ENCODE measurements at places on chromosomes 3 and 15.

GRCh38 chr15:44530653-44531052, 6.3 kb upstream of the EIF3J start:
- no peak for DNase-seq

DNA sequence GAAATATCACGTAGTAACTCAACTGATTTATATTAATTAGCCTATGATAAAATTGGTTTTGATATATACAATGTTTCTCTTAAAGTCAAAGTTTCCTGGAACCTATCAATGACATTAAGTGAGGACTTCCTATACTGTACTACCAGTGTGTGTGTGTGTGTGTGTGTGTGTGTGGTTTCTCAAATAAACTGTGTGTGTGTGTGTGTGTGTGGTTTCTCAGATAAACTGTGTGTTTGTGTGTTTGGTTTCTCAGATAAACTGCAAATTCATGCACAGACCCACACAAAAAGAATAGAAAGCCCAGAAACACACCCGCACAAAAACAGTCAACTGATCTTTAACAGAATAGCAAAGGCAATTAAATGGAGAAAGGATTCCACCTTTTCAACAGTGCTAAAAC, 14.5 kb upstream of the WDR5B start:
- no peak for DNase-seq

GRCh38 chr3:61601831-61602230, 40.5 kb downstream of the PTPRG start:
- no peak for DNase-seq

DNA sequence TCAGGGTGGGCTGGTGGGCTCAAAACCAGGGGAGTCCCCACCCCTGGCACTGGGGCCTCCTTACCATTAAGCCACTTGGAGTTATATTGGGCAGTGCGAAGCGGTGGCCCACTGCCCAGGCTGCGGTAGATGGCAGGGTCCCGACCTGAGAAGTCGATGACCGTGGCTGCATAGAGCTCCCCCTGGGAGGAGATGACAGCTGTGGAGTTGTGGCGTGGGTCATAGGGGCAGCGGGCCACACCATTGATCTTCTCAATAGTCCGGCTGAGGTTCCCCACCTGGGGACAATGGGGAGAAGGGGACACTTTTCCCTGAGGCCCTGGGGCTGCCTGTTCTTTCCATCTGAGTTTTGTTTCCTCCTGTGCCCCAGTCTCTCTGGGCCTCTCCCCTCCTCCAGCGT, 99.8 kb downstream of the SEMA5B start:
- DNase-seq: no peak

DNA sequence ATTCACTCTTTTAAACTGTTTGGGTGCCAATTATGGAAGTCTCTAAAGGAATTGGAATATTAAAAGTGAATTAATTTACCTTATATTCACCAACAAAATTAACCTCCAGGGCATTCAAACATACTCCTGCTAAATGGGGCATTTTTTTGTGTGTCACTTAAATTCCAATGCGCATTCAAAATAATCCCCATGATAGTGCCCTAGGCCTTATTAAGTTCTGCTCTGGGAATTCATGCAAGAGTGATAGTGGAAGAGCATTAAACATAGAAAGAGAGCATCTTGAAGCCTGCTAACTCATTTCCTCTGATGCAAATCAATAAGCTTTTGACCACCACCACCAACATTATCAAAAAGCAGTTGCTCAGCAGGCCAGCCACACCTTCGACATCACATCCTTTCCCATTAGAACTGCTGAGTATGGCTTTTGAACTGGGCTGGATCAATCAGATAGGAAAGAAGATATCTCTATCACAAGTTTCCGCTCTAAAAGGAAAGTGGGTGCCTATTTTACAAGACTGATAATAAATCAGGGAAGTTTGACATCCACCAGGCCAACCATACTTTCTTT, 156.7 kb downstream of the TMCO5A start:
- DNase-seq: no peak

DNA sequence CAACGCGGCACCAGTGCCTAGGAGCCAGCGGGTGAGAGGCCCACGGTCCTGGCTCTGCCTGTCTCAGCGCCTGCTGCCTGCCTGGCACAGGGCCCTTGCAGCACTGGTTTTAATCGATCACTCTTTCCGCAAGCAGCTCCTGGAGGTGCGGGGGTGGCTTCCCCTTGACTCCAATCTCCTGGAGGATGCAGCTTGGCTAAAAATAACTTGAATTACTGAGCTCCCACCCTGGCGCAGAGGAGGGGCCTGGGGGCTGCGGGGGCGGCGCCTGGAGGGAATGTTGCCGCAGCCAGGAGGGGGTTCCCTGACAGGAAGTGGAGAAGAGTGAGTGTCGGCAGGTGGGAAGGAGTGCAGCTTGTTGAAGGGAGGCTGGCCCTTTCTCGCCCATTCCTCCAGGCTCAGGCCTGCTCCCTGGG, 9.9 kb upstream of the RPL29 start:
- no peak for DNase-seq

- no peak for DNase-seq
These were observed 43.0 kb downstream of the BCL2L10 start for GRCh38 chr15:52069559-52069958.

DNA sequence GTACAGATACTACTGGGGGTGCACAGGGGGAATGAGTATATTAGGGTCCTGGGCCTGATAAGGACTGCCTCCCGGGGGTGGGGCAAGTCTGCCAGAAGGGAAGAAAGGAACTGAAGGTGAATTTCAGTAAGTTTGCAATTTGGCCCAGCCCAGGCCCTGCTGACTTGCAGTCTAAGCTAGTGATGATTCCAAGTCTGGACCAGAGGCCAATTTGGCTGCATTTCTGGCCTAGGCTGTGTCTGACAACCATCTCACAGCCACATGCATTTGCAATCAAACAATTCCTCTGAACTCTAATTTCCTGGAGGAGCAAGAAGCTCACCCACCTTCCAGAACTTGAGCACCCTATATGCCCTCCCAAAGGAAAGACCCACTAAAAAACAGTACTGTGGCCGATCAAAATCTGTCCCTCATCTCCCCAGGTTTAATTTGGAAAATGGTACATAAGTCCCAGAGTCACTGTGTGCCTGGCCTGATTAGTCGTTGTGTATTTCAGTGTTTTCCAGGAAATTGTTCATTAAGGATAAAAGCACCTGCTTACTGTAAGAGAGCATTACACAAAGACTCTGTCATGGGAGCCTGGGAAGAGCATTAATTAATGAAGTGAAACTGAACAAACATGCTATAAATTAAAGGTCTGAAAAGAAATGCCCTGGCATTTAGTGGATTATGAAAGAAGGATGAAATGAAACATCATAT, 114.5 kb downstream of the MEGF11 start:
- DNase-seq: no peak

GRCh38 chr3:73234354-73235014, 173.0 kb downstream of the EBLN2 start:
- DNase-seq: no peak

DNA sequence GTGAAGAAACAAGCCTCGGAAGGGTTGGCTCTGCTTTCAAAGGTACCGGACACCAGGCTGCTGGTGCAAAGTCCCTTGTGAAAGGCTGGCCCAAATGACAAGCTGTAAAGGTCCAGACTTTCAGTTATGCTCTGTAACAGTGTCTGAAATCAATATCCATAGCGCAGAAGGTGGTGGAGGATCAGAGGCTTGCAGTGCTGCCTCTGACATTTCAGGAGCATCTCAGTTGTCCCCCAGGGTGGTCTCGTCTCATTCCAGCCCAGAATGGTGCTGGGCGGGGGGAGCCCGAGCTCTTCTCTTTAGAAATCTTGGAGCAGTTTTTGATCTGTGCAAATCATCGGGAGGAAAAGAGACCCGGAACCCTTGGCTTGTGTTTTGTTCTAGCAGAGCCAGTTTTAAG, 402.3 kb upstream of the RGMA start:
- no peak for DNase-seq

GRCh38 chr3:46127503-46127902, 80.6 kb downstream of the CCR1 start:
- DNase-seq: no peak

GRCh38 chr15:81410318-81410753, 36.3 kb upstream of the TMC3 start:
- DNase-seq: no peak

DNA sequence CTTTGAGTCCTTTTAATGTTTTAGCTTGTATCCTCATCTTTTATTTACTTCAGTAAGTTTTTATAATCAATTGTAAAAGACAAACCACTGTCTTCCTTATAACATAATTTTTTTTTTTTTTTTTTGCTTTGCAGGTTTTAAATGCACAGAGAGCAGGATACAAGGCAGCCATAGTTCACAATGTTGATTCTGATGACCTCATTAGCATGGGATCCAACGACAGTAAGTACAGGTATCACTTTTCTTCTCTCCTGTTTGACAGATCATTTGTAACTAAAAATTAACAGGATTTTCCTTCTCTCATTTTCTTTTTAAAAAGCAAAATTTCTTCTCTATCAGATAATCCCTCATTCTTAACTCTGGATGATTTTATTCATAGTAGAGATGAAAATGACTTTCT, 75.4 kb downstream of the PFN2 start:
- no peak for DNase-seq

DNA sequence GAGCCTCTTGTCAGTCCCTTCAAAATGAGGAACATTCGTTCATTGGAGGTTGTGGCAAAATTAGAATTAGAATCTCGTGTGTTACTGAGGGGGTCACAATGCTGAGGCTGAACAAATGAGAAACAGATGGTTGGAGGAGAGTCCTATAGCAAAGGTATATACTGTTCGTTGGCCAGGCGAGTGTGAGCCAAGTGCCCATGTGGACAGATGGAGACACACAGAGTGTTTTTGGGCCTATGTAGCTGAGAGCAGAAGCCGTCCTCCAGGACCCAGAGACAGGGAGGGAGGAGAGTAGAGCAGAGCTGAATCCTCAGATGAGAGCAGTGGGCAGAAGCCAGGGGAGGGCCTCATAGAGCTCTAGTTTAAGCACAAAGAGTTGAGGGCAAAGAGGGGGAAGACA, 98.9 kb downstream of the NR1D2 start:
- no peak for DNase-seq

DNA sequence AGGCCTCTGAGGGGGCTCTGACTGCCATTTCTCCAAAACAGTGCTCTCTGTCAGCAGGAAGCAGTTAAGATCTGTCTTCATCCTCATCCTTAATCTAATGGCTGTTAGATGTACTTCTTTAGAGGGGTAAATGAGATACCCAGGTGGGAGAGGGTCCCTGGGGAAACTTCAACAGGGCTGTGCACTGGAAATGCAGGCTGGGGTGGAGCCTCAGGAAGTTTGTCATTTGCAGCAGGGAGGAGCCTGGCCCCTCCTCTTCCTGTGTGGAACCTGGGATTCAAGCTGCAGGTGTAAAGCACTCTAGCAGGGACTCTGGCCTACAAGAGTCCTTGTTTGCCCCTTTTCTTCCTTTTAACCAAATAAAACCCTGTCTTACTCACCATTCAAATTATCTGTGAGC, 1173.6 kb downstream of the OTOL1 start:
- DNase-seq: no peak

DNA sequence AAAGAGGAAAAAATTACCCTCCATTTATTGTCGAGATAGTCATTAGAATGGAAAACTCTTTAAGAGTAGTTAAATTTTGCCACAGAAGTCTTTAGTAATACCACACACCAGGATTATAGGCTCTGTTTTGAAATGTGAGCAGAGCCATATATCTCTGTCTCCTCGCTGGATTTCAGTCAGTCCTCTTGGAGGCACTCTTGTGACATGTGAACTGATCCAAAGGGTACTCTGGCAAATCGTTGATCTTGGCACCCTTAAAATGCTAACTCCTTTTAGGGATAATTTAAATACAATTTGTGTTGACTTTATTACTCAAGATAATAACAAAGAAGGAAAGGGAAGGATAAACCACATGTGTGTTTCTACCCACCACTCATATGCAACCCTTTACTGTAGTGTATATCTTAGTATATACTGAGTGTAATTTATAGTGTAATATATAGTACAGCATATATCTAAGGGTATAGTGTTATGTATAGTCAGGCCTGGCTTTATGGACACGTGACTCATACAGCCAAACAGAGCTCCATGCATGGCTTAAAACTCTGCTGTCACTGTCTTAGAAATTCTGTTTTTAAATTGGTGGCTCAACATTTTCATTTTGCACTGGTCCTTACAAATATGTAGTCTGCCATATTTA, 12.3 kb upstream of the KPNA4 start:
- no peak for DNase-seq

- no peak for DNase-seq
These were observed 201.8 kb downstream of the CACNA2D3 start for GRCh38 chr3:54324103-54324502.

GRCh38 chr3:182617500-182617899, 175.8 kb upstream of the ATP11B start:
- no peak for DNase-seq

GRCh38 chr3:96931119-96931862, 116.9 kb downstream of the EPHA6 start:
- no peak for DNase-seq

- no peak for DNase-seq
These were observed 90.7 kb upstream of the HES1 start for GRCh38 chr3:194045289-194045688.

GRCh38 chr3:58167431-58168351, 43.1 kb downstream of the DNASE1L3 start:
- peak; percentile 49 for DNase-seq

DNA sequence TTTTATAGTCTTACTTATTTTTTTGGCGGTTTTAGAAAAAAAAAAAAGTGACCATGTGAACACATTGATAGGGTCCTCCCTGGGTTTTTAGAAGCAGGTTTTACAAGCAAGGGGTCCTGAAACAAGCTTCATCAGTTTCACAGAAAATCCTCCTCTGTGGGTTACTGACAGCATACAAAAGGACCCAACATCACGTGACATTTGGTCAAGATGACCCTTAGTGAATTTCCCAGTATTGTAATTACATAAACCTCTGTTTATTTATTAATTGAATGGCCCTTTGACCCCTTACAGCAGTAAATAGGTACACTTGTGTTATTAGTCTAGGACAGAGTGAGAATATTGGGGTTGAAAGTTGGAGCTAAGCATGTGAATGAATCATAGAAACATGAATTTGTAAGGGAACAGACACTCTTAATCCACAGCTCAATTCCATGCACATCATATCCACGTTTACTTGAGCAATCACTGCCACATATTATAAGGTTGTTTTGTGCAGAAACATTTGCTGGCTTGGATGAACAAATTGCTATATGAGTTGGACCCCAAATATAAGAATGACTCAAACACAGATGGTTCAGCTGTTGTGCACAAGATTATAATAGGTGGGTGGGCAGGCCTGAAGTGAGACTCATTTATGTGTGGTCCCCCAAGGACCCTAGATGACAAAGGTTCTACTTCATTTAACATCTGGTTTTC, 137.5 kb downstream of the ZNF385D start:
- DNase-seq: no peak

- DNase-seq: no peak
These were observed 519.5 kb upstream of the LMCD1 start for GRCh38 chr3:7982126-7982525.

- no peak for DNase-seq
These were observed 4.3 kb downstream of the MAPK6 start for GRCh38 chr15:52023169-52023922.

GRCh38 chr3:129506231-129506742, 22.2 kb upstream of the RHO start:
- no peak for DNase-seq

- no peak for DNase-seq
These were observed 10.7 kb downstream of the NFKBIZ start for GRCh38 chr3:101859882-101860448.

Measured in stimulated activated CD4-positive, alpha-beta T cell treated with anti-CD3 and anti-CD28 coated beads, TNF-alpha, amount 100 ng/mL, for 1 hour (primary cell).